ENCODE measurements at places on chromosomes 5 and 9.

- DNase-seq: no peak
Observed at GRCh38 chr9:93177676-93178075, 6.3 kb upstream of the WNK2 start.

DNA sequence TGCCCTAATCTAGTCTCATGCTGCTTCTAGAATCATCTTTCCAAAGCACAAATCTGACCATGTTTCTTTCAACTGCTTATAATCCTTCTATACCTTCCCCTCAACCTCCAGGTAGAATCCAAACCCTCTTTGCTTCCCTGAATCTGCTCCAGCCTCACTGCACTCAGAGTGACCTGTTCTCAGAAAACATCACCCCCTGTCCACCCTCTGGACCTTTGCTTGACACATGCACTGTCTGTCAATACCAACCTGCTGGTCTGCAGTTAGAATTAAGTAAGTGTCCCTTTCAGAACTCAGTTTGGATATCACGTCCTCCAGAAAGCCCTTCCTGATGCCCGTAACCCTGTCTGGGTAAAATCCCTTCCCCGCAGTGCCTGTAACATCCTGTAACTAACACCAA is 63.1 kb downstream of the SH3TC2 start:
- no peak for DNase-seq

DNA sequence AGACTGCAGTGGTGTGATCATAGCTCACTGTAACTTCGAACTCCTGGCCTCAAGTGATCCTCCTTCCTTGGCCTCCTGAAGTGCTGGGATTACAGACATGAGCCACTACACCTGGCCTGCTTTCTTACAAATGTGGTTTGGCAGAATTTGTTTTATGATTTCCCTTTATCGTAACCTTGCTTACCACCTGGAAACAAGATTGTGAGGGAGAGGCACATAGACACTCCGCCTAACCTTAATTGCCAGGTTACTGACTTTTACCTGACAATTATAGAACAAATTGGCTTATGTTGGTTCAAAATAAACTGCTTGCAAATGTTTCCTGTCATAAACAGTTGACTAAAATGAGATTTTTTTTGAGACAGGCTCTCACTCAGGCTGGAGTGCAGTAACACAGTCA is 26.8 kb upstream of the HMGCR start:
- DNase-seq: no peak

- DNase-seq: peak; percentile 96
Observed at GRCh38 chr9:91060520-91061343, 259.1 kb downstream of the SYK start.

- DNase-seq: no peak
Observed at GRCh38 chr9:110142868-110143481, 65.0 kb downstream of the C9orf152 start.

GRCh38 chr9:133487331-133487725 is 8.4 kb upstream of the SLC2A6 start:
- no peak for DNase-seq

DNA sequence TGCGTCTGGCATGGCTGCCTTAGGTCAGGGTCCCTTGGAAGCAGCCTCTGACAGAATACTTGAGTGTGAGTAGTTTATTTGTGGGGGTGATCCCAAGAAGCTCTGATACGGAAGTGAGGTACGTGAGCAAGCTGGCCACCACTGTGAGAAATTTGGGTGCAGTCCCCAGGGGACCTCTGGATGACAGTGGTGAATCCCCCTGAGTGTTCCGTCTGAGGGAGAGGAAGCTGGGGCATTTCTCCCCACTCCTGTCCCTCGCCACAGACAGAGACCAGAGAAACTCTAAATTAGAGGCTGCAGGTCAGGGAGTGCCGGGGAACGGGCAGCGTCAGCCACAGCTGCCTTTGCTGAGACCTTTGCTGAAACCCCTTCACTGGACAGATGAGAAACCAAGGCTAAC is 155.9 kb upstream of the COL5A1 start:
- no peak for DNase-seq

GRCh38 chr5:181187500-181188213 is 17.3 kb downstream of the TRIM7 start:
- DNase-seq: peak; percentile 81

DNA sequence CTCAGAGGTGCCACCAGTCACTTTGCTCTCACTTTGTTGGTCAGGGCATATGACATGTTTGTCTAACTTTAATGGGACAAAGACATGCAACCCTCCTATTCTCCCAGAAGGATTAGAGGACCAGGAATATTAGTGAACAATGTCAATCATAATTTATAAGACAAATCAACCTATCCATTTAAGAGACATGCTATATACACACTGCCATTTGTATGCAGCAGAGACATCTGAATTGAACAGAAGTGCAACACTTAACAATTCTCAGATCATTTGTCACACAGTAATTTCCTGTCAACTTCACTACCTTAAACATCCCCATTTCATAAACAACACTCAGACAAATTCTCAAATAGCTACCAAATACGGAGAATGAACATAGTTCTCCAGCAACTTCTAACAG is 273.6 kb upstream of the RGMB start:
- no peak for DNase-seq

DNA sequence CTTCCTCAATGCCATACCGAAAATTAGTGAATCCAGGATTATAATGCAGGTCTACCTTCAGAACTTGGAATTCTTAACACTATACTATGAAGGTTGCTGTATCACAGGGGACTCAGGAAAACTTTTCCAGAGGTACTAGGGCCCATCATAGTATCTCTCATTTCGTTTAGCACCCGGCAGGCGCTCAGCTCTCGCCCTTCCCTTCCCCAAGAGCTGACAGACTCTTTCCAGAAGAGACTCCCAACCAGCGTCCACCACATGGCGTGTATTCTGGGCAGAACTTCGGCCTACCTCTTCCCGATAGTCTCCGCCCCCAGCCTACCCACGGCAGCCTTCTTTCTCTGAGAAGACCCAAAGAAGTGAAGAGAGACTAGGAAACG is 271 bp downstream of the NOL8 start:
- no peak for DNase-seq

DNA sequence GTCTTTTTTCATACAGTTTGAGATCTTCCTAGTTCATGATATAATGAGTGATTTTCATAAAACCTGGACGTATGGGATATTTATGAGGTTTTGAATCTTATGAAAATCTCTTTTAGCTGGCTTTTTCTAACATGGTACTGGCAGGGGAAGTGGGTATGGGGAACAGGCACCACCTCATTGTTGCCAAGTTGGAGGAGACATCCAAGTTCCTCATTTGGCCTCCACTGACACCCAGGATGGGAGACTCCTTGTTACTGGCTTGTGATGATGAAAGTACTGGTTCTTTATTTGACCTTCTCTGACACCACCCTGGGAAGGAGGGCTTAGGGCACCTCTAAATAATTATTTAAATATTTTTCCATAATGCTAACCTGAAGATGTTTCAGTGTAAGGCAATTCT is 4.0 kb upstream of the TNPO1 start:
- no peak for DNase-seq

DNA sequence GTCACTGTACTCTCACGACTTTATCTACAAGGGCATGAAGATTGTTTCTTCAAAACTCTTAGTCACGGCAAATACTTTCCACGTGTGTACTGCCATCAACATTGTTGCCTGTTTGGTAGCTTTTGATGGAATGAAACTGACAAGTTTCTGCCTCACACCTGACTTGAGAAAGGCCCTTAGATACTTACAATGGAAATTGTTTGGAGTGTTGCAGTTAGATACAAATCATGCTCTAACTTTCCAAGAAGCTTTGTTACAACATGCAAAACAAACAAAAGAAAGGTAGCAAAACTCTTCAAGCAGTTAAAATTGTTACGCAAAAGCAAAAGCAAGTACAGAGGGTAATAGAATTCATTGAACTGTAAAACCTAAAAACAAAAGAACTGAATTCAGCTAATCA is 91.1 kb upstream of the TLE4 start:
- DNase-seq: no peak

DNA sequence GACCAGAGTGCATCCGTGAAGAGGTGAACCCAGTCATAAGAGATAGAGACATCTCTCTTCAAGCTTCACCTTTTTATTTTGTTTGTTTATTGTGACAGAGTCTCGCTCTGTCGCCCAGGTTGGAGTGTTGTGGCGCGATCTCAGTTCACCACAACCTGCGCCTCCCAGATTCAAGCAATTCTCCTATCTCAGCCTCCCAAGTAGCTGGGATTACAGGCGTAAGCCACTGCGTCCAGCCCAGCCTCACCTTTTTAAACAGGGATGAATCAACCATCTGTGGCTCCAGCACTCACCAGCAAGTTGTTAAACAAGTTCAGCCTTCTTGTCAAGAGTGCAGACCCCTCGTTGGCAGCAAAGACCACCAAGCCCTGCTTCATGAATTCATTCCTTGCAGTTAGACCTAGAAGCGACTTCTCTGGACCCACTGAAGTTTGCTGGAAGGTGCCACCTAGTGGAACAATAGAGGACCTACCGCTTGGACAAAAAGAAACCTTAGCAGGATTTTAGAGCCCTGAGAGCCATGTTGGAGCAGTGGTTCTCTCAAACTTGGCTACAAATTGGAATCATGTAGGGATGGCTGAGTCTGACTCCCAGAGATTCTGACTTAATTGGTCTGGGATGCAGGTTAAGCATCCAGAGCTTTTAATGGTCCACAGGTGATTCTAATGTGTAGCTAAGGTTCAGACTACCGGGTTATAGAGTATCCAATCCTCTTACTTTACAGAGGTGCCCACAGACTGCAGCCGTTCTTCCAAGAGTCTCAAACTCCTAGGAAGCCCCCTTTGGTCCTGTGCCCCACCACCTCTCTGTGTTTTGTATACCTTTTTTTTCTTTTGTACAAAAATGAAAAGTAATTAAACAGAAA is 10.5 kb upstream of the GALNT10 start:
- peak; percentile 55 for DNase-seq

GRCh38 chr5:157245886-157246285 is 20.0 kb upstream of the CYFIP2 start:
- DNase-seq: no peak

- no peak for DNase-seq
Observed at GRCh38 chr5:159212657-159213462, 3.5 kb upstream of the RNF145 start.

DNA sequence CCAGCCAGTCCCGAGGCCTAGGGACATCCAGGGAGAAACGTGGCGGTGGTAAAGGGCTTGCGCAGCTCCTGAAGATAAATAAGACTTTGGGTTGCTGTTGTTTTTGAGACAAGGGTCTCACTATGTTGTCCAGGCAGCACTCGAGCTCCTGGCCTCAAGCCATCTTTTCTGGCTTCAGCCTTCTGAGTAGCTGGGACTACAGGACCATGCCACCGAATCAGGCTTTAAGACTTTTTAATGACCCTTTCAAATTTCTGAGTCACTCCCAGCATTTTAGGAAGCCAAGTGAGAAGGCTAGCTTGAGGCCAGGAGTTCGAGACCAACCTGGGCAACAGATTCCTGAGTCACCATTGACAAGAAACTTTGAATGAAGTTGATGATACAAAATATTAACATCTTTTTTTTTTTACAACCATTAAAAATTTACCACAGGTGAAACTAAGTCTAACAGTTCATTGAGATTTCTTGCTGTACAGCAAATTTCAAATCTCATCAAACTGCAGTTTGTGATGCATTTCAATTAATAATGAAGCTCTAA is 817 bp upstream of the GNE start:
- peak; percentile 22 for DNase-seq

DNA sequence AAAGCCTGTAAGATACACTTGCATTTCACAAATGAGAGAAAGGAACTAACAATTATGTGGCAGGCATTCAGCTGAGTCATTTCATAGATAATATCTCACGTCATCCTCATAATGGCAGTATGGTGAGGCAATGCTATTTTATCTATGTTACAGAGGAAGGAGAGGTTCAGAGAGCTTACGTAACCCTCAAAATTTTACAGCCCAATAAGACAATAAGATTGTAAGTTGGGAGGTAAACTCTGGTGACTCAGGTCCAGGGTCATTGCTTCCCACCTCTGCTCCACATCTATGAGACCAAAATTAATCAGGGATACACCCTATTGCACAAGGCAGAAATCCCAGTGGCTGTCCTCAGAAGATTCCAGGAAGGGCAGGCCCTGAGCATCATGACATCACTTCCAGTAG is 309.7 kb downstream of the NSG2 start:
- peak; percentile 88 for DNase-seq

- DNase-seq: no peak
Observed at GRCh38 chr9:135278586-135278985, 191.1 kb downstream of the OLFM1 start.

GRCh38 chr9:69136185-69136584 is 37.9 kb upstream of the TJP2 start:
- DNase-seq: no peak

DNA sequence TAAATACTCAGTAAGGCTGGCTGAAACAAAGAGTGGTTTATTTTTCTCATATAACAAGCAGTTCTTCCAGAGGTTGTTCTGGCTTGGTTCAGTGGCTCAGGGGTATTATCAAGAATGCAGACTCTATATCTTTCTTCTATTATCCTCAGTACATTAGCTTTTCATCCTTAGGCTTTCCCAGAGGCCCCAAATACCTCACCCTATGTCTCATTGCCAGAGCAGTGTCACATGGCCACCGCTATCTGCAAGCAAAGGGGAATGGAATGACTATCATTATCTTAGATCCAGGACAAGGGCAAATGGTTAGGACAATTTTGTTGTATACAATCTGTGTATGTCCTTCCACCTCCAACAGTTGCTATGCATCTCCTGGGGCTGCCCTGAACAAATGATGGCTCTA is 69.0 kb upstream of the SNX2 start:
- no peak for DNase-seq

DNA sequence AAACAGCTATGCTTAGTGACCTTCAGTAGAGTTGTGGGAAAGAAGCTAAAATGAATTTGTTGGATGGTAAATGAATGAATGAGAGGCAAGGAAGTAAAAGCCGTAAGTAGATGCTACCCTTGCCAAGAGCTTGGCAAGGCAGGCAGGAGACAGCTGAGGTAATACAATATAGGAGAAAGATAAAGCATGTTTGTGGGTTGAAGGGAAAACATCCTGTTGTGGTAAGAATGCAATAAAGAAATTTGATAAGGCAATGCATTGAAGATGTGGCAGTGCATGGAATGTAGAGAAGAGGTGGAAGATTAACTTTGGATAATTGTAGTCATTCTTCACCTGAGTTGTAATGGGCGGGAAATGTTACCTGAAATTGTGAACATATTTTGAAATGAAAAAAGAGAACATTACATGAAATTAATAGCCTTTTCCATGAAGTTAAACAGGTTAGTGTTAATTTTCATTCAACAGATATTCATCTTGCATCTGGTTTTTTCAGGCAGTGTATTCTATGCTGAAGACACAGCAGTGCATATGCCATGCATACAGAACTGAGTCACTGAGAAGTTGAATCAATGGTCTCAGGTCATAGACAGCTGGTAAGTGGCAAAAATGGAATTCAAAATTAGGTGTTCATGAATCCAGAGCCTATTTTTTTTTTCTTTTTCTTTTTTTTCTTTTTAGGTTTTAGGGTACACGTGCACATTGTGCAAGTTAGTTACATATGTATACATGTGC is 43.4 kb upstream of the SPINK5 start:
- no peak for DNase-seq

GRCh38 chr9:129145841-129146292 is 32.2 kb downstream of the IER5L start:
- peak; percentile 95 for DNase-seq

GRCh38 chr9:92163276-92163675 is 48.1 kb upstream of the SPTLC1 start:
- DNase-seq: no peak
